ENCODE measurements at places on chromosomes 2 and 18.

GRCh38 chr2:216299588-216299987, 72.7 kb downstream of the MARCHF4 start:
- DNase-seq = no peak

GRCh38 chr2:163191372-163191771, 352.8 kb upstream of the KCNH7 start:
- peak; percentile 29 for DNase-seq

GRCh38 chr2:97673915-97674283, 4.4 kb downstream of the C2orf92 start:
- no peak for DNase-seq

GRCh38 chr18:60180671-60181070, 191.9 kb downstream of the MC4R start:
- no peak for DNase-seq

DNA sequence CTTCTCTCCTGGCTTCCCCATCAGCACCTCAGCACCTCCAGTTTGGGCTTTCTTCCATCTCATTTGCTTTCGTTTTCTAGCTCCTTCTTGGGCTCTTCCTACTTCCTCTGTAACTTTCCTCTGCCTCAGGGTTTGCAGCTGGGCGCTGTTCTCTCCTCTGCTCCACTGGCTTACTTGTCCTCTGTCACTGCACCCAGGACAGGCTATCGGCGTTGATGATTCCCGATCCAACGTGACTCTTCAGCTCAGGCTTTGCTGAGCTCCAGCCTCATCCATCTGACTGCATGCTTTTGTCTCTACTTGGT, 362.4 kb downstream of the CYRIA start:
- DNase-seq = no peak

- DNase-seq = no peak
Observed at GRCh38 chr2:80333886-80334285, 29.3 kb upstream of the LRRTM1 start.

DNA sequence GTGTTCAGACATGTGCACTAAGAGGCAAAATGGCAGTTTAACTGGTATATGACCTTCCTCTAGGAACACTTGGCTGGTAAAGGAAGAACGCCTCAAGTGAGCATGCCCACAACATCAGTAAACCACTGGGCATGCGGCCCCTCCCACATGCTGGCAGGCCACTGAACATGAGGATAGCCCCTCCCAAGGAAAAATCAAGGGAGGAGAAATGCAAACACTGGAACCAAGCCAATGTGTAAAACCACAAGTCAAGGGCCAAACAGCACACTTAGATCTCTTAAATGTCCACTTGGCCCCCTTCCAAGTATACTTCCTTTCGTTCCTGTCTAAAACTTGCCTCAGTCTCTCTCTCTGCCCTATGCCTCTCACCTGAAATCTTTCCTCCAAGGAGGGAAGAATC, 980.8 kb downstream of the TSN start:
- peak; percentile 5 for DNase-seq

DNA sequence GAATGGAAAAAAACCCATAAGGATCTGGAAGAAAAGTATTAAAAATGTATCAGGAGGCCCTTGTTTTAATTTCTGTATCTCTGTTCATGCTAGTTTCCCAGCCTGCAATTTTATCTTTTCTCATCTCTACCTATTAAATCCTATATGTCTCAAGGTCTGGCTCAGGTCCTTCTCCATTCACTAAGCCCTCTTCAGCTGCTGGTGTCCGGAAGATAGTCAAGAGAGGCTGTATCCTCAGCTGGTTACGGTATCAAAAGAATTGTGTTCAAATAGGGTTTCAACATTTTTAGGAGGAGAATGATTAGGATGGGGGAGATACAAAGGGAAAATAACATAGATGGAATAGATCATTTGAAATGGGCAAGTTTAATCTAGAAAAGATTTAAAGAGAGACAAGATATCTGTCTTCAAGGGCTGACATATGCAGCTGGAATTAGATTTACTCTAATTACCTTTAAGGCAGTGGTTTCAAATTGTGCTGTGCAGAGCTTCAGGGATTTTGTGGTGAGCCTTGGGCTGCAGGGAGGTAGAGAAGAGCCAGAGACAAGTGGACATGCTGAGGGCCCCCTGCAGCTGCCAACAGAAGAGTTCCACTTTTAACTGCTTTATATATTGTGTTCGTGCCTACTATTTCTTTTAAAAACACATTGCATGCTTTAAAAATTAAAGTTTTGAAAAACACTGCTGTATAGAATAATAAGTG, 24.1 kb downstream of the GREB1L start:
- no peak for DNase-seq

DNA sequence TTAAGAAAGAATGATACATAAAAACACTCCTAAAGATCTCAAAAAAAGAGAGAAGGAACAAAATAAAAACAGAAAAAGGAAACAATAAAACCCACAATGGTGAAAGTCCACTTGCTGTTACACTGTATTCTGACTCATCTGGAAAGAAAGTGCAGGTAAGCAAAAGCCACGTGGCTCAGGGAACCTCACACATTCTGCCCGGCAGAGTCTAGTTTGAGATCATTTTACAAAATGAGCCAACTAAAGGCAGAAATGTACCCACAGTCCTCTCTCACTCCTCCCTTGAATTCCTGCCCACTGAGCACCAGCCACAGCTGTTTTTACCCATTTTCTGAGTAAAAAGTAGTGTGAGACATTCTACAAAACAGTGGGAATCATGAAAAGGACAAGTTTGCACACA, 10.0 kb downstream of the KCNH7 start:
- no peak for DNase-seq

DNA sequence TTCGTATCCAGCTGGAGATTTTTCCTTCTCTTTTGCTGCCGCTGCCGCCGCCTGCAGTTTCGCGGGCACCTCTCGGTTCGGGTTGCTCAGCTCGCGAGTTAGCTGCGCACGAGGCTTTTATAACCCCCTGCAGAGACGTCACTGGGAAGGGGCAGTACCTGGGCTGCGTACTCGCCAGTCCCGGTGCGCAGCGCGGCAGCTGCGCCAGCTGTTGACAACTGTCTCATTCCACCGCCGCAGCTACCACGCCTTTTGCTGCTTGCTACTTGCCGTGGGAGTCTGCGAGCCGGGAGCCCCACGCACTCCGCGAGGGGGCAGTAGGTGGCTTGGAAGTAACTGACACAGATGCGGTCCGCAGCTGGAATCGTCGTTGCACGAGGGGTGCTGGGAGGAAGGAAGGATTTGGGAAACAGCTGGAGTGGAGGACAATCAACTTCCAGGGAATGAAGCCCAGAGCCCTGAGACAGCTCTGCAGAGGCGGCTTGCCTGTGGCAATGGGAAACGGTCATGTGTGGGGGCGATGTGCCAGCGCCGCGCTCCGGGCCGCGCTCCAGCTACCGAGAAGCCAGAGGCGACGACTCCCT, at the start of gene TACR1:
TACR1 (minus strand) TSS at position 93 of the 584 bp plus-strand sequence. CDS start 586 bp downstream, outside the sequence.
- no peak for DNase-seq

DNA sequence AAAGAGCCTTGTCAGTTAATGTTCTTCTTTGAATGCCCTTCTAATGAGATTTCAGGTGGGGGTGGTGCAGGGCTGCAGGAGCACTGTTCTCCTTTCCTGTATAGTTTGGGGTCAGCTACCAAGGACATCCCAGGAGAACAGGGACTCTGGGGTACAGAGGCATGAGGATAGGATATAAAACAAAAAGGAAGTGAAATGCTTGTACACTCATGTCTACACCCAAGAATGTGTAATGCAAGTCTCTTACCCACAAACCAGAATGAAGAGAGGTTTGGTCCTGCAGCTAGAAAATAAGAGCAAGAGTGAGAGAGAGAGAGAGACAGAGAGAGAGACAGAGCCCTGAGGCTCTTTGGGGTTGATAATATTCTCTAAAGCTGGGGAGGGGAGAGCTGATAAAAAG, 151.8 kb upstream of the KCTD1 start:
- no peak for DNase-seq

DNA sequence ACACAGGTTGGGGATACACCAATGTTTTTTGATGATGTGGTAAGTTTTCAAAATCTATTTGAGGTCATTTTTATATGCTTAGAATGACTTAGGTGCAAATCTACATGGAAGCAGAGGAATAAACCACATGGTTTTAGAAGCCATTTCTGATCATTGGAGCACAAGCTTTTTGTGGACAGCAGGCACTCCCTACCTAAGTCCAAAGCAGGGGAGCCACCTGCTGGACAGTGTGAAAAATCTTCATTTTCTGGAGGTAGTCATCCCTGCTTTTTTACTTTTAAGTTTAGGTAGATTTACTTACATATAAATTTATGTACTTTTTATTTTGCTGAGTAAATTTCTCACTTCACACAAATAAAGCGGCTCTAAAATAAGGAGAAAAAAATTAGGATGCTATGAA, 323.2 kb downstream of the PLCL1 start:
- peak; percentile 31 for DNase-seq
